IMR-90 (cell line): ENCODE measurements at places on chromosomes 6 and 20.

- DNase-seq, result no peak
Measured at GRCh38 chr20:51206032-51206662, 183.2 kb upstream of the KCNG1 start.

DNA sequence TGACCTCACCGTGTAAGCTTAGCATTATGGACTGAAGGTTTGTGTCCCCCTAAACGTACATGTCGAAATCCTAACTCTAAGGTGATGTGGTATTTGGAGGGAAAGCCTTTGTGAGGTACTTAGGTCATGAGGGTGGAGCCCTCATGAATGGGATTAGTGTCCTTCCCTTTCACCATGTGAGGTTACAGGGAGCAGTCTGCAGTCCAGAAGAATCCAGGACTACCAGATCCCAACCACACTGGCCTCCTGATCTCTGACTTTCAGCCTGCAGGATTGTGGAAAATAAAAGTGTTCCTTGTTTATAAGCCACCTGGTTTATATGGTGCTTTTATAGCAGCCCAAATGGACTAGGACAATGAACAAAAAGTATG lies 73.4 kb downstream of the ZBTB2 start:
- no peak for DNase-seq

DNA sequence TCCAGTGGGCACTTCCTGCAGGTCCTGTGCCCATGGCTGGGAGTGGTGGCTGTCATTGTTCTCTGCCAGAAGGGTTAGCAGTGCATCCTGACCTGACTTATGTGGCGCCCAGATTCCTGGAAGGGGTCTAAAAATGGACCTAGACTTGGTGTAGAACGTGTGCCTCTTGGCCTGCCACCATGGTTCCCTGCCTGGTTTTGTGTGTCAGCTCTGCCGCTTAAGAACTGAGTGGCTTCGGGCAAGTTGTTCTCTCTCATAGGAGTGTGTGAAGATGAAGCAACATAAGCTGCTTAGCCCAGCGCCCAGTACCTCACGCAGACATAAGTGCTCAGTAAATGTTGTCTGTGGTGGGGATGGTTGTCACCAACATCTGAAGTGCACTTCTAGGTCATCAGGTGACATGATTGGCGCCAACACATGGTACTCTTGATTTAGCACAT lies 52.1 kb downstream of the PTPN1 start:
- no peak for DNase-seq

DNA sequence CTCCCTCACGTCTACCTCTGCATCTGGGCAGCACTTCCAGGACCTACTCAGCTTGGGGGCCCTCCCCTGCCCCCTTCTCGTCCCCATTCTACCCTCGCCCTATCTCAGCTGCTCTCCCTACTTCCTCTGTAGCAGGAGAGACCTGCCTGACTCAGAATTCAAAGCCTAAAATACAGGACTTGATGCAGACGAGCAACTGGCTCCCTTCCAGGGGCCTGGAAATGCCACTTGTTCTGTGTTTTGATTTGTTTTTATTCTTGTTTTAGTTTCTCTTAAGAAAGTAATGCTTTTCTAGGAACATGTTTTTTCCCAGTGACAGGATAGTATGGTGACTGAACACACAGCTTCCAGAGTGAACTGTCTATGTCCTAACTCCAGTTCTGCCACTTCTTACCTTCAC lies 320.4 kb upstream of the CDH4 start:
- no peak for DNase-seq

DNA sequence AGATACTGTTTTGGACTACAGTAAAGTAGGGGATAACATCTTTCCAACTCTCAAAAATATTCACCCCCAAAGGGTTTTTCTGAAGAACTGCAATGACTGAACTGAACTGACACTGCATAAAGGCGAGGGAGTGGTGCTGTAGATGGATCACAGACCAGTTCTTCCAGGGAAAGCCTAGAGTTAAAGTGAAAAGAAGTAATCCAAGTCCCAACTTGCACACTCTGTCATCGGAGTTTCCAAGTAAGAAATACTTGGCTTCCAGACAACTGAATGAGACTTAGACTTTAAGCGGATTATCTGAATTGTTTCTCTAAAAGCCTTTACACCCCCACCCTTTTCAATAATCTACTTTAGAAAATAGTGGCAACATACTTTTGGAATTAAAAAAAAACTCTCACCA lies 134.1 kb upstream of the PREP start:
- DNase-seq, result no peak

DNA sequence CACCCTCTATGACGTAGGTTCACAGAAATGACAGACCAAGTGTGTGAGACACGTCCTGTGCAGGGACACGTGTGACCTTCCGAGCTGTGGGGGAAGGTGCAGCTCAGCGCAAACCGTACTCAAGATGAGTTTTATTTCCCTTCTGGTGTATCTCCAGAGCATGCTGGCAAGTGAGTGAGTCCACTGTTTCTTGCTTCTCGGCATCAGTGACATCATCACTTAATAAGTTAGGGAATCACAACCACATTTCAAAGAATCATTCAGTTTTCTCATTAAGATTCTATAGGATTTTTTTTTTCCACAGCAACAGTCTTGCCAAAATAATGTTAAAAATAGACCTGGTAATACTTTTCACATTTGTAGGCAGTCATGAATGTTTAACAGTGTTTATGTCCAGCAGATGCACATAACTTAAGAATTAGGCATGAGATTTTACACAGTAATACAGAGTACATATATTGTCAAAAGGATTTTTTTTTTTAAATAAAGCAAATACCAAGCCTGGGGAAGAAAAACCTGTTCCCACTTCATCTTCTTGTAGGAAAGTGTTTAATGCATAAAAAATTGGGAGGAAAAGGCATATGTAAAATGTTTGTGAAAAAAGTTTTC lies 417.8 kb downstream of the CDC5L start:
- peak; percentile 83 for DNase-seq

- DNase-seq, result peak; percentile 18
Measured at GRCh38 chr6:44411141-44411540, 23.6 kb downstream of the CDC5L start.

- DNase-seq, result peak; percentile 63
Measured at GRCh38 chr6:42898891-42899361, 16.9 kb upstream of the PTCRA start.

DNA sequence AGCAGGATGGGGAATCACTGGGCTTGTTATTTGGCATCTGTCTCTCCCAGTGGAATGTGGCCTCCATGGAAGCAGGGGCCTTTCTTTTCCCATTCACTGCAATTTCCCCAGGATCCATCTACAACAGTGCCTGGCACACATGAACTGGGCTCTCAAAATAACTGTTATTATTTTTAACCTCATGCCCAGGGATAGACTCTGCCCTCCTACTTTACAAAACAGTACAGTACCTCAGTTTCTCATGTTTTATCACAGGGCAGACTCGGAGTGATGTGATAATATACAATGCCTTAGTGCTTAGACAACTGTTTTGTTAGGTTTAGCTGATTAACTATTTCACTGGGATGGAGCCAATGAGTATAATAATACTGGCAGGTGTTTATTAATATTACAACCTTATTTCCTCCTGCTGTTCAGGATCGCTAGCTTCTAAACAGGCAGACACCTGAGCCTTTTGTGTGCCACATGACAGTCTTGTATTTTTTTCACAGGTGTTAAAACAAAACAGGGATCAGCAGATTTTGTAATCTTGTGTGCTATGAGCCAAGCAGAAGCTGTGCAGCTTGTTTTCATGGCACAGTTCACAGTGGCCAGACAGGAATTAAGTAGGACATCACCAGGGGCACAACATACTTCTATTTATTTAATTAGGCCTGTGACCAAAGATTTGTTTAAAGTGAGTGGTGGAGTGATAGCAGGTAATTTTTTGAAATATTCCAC lies 157.7 kb upstream of the EYA4 start:
- DNase-seq, result no peak

GRCh38 chr6:163485388-163485851 lies 70.9 kb downstream of the QKI start:
- DNase-seq, result peak; percentile 2

- no peak for DNase-seq
Measured at GRCh38 chr6:107666981-107667601, 157.0 kb downstream of the SCML4 start.

DNA sequence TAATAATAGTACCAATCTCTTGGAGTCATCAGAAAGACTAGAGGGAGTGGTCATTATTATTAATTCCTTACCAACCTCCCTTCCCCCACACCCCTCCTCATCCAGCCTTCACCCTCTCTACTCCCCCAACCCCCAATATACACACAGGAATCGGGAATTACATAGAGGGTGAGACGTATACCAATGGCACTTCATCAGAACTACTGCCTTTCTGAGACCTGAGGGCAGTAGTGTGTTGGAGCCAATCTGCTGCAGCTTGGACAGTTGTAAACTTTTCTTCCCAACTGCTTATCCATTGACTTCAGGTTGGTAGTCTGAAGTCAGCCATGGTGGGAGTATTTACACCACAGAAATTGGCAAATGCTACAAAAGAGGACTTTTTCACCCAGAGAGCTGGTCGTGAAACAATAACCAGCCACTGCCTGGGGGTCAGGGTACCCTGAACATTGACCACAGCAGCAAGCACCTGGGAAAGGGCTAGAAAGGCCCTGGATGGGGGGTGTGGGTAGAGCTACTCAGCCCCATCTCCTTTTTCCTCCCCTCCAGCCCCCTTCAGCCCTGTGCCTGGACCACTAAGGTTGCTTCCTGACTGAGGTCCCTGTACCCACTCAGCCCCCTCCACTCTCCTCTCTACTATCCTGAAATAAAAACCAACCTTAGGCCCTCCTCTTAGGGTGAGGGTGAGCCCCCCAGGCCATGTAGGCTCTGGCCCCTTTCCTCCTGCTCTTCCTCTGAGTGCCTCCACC lies 161.5 kb downstream of the MRPL14 start:
- no peak for DNase-seq

DNA sequence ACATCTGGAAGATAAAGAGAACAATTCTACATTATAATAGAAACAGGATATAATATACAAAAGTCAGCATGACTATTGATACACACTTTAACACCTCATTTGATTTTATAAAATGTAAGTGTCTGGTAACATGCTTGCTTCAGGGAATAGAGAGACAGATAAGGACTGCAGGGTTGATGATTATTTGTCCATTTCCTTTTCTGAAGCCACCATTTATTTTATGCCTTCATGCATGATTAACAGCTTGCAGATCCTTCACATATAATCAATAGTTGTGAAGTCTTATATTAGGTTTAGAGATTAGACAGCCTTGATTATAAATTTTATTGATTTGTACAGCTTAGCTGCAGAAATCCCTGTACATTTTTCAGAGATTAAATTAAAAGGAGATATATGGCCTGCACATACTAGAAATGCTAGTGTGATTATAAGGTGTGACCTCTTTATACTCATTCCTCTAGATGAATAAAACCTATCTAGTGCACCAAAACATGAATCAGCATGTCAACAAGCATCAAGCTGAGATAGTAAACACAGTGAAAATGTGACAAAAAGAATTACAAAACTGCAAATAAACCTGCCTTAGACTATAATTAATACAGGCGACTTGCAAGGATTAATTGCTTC lies 198.8 kb upstream of the THEMIS start:
- DNase-seq, result no peak

DNA sequence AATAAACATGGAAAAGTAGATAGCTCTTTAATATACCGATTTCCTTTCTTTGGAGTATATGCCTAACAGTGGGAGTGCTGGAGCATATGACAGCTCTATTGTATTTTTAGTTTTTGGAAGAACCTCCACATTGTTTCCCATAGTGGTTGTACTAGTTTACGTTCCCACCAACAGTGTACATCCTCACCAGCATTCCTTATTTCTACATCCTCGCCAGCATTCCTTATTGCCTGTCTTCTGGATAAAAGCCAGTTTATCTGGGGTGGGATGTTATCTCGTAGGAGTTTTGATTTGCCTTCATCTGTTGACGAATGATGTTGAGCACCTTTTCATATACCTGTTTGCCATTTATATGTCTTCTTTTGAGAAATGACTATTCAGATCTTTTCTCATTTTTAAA lies 2.6 kb downstream of the MICA start:
- DNase-seq, result no peak

- DNase-seq, result no peak
Measured at GRCh38 chr6:87184762-87185250, 29.4 kb downstream of the ZNF292 start.

- peak; percentile 72 for DNase-seq
Measured at GRCh38 chr6:95091823-95092436, 485.4 kb upstream of the MANEA start.

- DNase-seq, result peak; percentile 38
Measured at GRCh38 chr6:81362246-81362645, 390.2 kb downstream of the TENT5A start.

GRCh38 chr20:48189181-48189580 lies 403.9 kb upstream of the SULF2 start:
- DNase-seq, result no peak

- no peak for DNase-seq
Measured at GRCh38 chr6:117264369-117264691, 1.0 kb upstream of the VGLL2 start.

- peak; percentile 15 for DNase-seq
Measured at GRCh38 chr6:17167327-17167979, 65.6 kb downstream of the STMND1 start.

DNA sequence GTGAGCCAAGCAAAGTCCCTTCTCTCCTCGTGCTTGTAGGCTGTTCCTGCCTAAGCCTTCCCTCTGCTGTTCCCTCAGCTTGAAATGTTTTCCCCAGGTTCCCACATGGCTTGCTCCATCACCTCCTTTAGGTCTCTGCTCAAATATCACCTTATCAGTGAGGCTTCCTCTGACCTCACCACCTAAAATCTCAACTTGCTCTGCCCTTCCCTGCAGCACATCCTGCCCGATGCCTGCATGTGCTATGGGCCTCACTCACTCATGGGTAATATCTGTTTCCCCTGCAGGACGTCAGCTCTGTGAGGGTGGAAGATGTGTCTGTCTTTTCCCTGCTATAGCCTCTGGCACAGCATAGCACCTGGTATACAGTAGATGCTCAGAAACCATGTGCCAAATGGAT lies 29.9 kb upstream of the FKBP1A start:
- DNase-seq, result peak; percentile 30

DNA sequence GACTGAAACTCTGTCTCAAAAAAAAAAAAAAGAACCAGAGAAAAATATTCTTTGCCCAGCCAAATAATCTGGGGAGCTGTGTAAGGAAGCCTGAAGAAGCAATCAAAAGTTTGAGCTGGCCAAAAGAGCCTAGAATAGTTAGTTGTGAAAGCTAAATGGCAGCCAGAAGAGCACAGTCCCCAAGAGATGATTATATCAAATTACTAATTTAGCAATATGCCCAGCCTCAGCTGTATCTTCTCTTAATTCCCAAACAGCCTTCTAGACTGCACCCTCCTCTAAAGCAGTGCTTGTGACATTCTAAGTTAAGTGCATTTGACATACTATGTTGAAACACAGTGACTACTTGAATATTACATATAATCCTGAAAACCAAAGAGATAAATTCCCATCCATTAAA lies 38.9 kb downstream of the CDK19 start:
- DNase-seq, result no peak

DNA sequence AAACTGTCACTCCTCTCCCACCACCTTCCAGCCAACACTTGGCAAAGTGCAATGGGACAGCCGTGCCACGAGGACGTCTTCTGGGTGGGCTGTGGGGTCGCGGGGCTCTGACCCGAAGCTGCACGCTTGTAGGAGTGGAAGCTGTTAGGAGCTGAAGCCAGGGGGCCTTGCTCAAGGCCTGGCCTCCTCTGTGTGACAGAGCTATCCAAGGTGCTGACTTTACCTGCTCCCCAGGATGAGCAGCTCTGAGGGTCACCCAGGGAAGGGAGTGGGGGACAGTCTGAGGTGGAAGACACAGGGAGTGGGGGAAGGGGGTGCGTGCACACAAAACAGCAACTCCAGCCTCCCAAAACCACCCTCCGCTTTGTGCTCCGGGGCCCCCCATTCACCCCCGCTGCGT lies 17.5 kb upstream of the CHRNA4 start:
- DNase-seq, result no peak

- no peak for DNase-seq
Measured at GRCh38 chr6:56364431-56364826, 117.0 kb upstream of the COL21A1 start.

- DNase-seq, result no peak
Measured at GRCh38 chr6:70314296-70314695, 11.4 kb upstream of the COL9A1 start.
